ENCODE measurements at places on chromosomes 7 and 10.
A peak's percentile ranks its signal among the peaks of the same experiment; 100 is the strongest.

GRCh38 chr10:60732807-60733516, 45.3 kb upstream of the CDK1 start:
- DNase-seq: no peak

DNA sequence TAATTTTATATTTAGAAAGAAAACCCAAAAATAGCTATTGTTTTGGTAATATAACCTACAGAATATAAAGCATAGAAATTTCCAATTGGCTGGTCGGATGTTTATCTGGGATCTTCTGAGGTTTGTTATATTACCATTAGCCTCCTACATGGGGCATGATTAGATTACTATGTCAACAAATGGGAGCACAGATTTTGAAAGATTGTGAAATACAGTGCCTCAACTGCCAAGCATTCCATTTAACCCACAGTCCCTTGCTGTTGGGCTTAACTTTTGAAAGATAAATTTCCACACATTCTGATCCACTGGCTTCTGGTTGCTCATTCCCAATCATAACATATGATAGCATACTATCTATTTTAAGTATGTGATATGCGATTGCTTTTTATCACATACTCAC, 455.4 kb upstream of the C7orf33 start:
- peak; percentile 6 for DNase-seq

DNA sequence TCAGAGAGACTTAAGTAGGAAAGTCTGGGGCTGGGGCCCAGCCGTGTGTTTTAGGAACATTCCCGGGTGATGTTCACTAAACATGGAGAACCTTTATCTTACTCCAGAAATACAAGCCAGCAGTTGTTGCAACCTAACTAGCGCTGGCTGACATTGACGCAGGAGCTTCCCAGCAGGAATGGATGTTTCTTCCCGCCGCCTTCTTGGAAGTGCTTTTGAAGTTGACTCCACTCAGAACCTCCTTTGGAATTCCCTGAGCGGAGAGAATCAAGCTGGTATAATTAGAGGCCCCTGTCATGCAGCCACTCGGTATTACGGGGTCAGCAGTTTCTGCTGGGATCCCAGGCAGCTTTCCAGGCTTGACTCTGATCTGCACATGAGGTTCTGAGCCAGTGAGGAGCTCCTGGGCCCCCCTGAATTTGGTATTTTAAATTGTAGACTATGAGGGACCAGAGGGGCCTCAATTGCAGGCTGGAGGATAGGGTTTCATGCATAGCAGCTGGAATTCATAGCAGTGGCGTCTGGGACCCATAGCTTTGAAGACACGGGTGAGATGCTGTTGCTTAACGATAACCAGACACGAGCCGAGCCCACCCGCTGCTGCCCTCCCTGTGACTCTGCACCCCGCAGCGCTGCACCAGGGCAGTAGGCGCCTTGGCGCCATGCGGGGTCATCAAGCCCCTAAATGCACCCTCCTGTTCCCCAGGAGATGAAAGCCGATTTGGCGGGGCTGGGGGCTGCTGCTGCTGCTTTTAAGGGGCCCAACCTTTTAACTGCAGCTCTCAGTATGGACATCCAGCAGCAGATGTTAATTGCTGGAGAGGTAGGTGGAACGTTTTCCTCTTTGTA, 61.8 kb downstream of the EEPD1 start:
- no peak for DNase-seq

DNA sequence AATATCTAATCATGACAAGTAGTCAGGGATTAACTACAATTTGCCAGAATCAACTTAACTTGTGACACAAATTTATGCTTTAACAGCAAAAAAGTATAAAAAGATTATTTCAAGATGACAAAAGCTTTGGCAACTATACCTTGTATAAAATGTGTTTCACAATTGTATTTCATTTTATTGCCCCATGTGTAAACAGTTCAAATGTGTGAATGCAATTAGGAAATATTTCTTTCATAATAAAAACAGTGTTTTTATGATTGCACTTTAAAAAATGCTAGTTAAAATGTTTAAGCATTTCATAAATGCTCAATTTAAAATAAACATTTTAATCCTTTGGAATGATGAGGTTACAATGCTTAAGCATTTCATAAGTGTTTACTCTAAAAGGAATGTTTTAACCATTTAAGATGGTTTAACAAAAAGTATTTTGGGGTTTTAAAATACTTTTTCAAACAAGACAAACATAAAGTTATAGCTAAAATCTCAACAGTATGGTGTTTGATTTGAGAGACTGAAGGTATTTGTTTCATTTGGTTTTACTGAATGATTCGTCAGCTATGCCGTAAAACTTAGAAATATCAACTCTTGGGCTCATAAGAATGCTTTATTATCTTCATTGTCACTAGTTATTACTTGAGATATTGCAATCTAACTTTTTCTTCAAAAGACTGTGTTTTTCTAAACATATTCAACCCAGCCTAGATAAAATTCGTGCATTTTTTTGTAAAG, 50.1 kb downstream of the SFTPD start:
- DNase-seq: peak; percentile 10

DNA sequence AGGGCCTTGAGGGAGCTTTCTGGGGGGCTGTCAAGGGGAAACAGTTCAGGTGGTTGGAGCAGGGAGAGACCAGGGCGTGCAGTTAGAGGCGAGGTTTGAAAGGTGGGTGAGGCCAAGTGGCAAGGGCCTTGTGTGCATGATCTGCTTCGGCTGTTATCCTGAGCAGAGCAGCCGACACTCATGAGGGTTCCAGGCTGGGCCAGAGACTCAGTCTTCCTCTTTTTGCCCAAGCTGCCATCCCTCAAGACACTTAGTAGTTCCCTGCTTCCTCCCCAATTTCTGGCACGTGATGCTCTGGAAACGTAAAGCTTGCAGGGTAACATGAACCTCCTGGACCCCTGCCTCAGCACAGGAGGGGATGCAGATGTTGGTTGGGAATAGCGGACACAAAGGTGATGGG, 44.1 kb downstream of the KLRG2 start:
- DNase-seq: no peak

DNA sequence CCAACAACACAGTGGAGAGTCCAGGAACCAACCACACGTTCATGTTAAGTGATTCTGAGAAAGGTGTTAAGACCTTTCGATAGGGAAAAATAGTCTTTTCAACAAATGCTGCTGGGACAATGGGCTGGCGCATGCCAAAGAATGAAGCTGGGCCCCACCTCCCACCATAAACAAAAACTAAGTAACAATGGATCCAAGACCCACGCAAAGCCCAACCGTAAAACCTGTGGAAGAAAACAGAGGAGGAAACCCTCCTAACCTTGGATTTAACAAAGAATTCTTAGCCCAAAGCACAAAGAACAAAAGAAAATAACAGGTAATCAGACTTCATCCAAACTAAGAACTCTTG, 272.8 kb downstream of the ELFN1 start:
- DNase-seq: no peak

DNA sequence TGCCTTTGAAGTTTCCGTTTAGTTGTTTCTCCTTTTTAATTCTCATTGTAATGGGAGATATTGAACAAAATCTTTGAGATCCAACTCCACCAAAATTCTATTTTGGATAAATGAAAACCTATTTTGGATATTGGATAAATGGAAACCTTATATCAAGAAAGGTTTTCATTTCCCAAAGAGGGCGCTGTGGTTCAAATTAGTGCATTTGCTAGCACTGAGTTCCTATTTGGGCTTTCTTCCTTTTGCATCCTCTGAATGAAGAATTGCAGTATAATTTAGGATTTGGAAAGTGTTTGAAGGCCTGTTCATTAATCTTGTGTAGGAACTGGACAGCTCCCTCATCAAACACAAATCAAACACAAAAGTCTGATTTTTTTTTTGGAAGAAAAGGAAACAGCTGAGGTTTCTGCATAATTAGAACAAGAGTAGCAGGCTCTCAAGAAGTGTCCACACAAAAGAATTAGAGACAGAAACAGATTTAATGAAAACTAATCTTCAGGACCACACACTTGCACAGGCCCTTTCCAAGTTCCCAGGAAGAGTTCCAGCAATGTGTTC, 80.8 kb upstream of the KLF14 start:
- peak; percentile 47 for DNase-seq

- peak; percentile 56 for DNase-seq
Measured at GRCh38 chr10:60099998-60100747, 193.8 kb upstream of the CCDC6 start.

- no peak for DNase-seq
Measured at GRCh38 chr7:157644946-157645345, 308.1 kb downstream of the DNAJB6 start.

DNA sequence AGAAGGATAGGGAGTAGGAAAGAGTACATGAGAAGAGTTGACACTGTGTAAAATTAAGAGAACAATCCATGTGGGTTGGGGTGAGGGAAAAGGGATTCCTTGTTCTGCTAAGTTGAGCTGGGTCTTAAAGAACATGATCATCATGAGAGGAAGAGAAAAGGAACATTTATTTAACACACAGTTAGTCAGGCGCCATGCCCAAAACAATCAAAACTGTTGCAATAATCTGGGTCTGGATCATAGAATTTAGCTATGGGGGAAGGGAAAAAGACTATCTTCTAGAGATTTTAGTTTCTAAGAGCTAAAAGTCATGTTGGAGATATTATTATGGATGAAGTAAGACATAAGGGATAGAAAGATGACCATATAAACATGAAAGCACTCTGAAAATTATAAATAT, 178.9 kb downstream of the SEM1 start:
- no peak for DNase-seq

DNA sequence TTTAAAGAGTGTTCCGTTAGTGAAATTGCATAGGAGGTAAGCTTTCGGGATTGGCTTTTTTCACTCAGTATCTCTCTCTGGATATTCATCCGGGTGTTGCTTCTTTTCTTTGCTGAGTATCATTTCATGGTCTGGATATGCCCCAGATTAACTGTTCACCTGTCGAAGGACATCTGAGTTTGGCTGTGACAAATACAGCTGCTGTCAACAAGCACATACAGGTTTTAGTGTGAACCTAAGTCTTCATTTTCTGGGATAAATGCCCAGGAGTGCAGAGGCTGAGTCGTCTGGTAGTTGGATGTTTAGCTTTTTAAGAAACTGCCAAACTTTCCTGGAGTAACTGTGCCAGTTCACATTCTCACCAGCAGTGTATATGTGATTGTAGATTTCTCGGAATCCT, 5.6 kb downstream of the DOCK1 start:
- no peak for DNase-seq

DNA sequence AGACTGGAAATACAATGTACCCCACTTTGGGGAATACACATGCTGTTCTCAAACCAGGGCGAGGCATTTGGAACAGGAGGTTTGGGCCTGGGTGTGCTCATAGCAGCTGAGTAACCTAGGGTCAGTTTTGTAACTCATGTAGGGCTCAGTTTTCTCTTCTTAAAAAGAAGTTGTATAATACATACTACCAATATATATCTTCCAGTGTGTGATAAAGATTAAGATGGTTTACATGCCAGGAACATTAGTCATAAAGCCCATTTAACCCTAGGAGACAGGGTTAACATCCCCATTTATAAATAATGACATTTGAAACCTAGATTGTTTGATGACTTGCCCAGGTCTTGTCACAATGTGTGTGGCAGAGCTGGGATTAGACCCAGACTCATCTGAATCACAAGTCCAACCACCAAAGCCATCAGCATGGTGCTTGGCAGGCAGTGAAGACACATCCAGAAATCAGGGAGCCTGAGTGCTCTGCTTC, 6.0 kb downstream of the AKR1B10 start:
- DNase-seq: peak; percentile 27

- no peak for DNase-seq
Measured at GRCh38 chr7:42208572-42208971, 28.4 kb downstream of the GLI3 start.

DNA sequence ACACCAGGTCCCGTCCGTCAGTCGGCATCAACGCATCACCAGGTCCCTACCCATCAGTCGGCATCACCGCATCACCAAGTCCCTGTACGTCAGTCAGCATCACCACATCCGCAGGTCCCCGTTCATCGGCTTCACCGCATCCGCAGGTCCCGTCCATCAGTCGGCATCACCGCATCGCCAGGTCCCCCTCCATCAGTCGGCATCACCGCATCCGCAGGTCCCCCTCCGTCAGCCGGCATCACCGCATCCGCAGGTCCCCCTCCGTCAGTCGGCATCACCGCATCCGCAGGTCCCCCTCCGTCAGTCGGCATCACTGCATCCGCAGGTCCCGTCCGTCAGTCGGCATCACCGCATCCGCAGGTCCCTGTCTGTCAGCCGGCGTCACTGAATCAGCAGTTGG, 55.1 kb downstream of the IGF2BP3 start:
- no peak for DNase-seq

GRCh38 chr10:99450156-99450555, 19.7 kb upstream of the GOT1 start:
- DNase-seq: no peak

- DNase-seq: no peak
Measured at GRCh38 chr7:8594115-8594514, 160.7 kb downstream of the NXPH1 start.

- no peak for DNase-seq
Measured at GRCh38 chr7:49244543-49244942, 320.2 kb downstream of the CDC14C start.

DNA sequence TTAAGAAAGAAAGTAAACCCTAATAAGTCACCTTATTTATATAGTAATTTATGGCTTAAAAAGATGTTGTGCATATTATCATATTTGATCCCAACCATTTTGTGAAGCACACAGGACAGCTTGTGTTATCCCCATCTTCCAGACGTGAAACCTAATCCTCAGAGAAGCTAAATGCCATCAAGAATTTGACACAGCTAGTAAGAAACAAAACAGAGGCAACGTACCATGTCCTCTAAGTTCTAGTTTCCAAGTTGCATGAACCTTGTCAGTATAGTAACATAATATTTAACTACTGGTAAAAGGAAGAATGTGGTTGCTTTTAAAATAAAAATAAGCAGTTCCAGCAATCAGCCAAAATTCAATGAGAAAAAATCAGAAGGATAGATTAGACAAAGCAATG, 41.5 kb downstream of the PTN start:
- no peak for DNase-seq

DNA sequence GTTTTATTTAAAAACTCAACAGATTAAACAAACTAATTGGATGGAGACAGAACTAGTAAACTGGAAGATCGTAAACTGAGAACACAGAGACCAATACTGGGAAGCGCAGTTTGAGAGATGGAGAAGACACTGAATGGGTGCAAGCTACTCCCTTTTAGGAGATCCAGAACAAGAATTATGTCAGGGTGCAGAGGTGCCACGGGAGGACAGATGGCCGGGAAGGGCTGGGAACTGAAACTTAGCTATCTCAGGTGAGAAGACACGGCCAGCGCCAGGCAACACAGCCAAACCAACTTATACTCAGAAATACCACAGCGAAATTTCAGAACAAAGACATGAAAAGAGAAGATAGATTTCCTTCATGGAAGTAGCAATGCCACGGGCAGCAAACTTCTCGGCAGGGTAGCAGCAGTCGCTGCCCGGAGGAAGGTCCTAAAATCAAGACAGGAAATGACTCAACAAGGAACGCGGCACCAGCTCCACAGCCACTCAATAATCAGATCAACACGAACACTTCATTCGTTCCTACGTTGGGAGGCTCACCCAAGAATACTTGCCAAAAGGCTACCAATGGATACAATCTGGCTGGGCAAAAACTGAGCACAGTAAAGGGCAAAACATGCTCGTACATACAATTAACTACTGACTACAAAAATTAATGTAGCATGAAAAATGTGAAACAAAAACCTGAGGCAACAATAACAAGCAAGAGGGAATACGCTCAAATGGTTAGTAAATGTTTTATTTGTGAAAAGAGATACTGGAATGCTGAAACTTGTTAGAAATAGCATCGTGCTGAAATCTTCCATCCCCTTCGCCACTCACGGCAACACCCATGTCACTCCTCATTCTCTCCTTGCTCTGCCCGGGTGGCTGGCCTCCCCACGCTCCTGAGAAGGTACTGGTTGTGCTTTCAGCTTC, 2.2 kb upstream of the LRRC27 start:
- peak; percentile 70 for DNase-seq
